ENCODE measurements at places on chromosomes 1 and 21. TPM values are rescaled to one million over a fixed set of nuclear protein-coding genes. Genes with fewer than 3 reads are reported as not detected.

GRCh38 chr1:36199934-36200741, 24.1 kb upstream of the THRAP3 start:
- DNase-seq, result no peak

- no peak for DNase-seq
These were observed 44.0 kb downstream of the OPTC start for GRCh38 chr1:203537806-203538464.

The CCDC185 gene
- total RNA-seq, result not detected

DNA sequence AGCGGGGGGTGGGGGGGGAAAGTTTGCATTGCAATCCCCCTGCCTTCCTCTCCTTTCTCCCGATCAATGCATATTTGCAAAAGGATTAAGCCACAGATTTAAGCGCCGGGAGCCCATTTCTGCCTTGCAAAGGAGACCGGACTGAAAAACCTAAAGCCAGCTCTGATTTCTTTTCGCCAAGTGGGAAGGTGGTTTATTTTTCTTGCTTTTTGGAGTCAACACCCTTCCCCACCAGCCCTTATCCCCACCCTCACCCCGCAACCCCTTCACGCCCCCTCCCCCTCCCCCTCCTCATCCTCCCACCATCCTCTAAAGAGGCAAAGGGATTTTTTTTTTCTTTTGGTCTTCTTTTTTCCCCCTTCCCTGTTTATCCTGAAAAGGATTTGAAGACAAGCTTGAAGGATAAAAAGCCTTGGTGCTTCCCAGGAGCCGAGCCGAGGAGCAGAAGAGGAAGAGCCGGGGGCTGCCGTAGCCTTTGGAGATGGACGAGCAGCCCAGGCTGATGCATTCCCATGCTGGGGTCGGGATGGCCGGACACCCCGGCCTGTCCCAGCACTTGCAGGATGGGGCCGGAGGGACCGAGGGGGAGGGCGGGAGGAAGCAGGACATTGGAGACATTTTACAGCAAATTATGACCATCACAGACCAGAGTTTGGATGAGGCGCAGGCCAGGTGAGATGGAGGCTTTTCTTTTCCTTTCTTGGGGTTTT, 513 bp downstream of the PBX1 start:
- DNase-seq, result peak; percentile 15

Data from H4 (cell line).